Stimulated activated CD4-positive, alpha-beta T cell treated with anti-CD3 and anti-CD28 coated beads, TNF-alpha, amount 100 ng/mL, for 24 hours (primary cell): ENCODE measurements at places on chromosomes 16 and 17.

DNA sequence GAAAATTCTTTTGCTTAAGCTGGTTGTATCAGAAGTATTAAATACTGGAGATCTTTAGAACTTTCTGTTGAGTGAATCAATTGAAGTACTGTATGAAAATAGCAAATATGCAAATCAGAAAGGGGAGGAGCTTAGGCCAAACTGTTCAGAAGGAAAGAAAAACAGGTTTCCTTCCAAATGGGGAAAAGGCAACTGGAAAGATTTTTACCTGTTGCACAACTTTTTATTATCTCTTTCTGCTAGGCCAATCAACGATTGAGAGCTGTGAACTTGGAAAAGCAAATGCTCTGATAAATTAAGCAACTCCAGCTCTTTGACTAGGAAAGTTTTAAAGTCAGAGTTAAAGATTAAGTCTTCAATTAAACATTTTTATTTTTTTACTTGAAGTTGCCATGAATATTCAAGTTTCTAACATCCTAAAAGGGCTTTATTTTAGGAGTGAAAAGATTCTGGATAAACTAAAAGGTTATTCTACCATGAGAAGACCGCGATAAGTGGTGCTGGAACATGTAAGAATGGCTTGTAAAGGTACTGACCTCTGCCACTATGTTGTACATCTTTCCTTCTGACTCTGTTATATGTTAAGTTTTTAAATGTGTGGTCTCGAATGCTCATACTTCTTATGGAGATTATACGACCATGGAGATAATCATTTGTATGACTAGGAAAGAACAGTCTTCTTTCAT lies 16.5 kb downstream of the DCUN1D3 start:
- no peak for DNase-seq

GRCh38 chr17:1914661-1915083 lies 84.9 kb downstream of the RPA1 start:
- no peak for DNase-seq

DNA sequence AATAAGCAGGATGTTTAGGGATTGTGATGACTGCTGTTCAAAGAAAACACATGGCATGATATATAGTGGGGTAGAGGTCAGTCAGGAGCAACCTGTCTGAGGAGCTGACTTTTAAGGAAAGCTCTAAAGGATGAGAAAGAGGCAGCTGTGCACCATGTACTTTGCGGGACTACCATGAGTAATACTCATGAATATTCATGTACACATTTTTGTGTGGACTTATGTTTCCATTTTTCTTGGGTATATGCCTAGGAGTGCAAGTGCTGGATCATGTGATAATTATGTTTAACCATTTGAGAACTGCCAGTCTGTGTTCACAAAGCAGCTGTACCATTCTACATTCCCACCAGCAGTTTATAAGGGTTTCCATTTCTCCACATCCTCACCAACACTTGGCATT lies 35.8 kb downstream of the BEAN1 start:
- no peak for DNase-seq

DNA sequence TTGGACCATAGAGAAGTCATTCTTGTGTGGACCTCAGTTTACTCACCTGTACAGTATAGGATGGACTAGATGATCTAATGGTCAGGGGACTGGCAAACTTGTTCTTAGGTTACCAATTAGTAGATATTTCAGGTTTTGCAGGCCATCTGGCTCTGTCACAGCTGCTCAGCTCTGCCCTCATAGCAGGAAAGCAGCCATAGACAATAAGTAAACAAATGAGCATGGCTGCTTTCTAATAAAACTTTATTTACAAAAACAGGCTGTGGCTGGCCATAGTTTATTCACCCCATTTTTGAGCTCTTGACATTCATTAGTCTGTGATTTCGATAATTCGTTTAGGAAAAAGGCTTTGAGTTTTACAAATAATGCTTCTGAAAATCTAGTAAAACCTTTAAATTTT lies 12.7 kb downstream of the BPTF start:
- no peak for DNase-seq

DNA sequence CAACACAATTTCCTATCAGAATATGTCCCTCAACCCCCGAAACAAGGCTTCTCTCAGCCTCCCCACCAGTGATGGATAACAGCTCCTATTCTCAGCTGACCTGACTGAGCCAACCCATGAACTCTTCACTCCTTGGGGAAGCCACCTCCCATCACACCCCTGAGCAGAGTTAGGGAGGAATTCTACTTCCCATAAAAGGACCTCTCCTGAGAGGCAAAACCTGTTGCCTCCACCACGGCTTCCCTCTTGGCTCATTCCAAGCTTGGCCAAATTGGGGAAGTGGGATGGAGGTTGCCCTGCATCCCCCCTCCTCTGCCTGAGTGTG lies 5.7 kb upstream of the RASL10B start:
- no peak for DNase-seq

- DNase-seq = no peak
These were observed 2.9 kb downstream of the ORAI3 start for GRCh38 chr16:30951750-30952149.

DNA sequence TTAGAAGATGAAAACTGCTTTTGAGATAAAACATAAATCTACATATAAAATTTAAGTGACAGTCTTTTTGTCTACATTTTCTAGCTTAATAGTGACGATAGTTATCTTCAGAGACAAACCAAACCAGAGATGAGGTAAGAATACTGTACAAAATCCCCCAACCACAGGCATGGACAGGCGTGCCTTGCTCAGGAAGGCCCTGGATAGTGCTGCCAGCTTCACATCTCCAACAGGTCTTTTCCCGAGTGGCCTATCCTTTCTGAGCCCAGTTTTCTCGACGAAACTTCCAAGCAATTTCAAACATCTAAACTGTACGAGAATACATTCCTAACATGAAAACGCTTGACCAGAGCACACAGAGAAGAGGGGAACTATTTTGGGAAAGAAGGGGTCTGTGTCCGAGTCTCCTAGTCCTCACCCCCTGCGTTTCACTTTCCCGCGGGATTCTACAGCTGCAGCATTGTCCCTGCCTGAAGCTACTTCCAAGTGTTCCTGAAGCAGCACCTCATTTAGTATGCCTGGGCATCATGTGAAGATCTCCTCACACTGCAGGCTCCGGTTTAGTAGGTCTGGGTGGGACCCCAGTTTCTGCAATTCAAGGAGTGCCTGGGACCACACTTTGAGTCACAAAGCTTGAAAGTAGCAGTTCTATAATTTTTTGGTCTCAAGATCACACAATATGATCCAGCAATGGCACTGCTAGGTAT lies 37.8 kb downstream of the GNA13 start:
- no peak for DNase-seq

DNA sequence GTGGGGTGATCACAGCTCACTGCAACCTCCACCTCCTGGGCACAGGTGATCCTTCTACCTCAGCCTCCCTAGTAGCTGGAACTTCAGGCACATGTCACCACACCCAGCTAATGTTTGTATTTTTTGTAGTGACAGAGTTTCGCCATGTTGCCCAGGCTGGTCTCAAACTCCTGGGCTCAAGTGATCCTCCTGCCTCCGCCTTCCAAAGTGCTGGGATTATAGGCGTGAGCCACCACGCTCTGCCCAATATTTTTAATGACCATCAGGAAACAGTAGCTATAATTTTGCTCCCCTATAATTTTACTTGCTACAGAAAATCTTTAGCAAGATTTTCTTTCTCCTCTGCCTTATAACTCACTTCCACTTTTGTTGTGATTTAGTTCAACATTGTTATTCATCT lies 29.7 kb upstream of the APPBP2 start:
- no peak for DNase-seq

- DNase-seq = no peak
These were observed 436.7 kb downstream of the MAF start for GRCh38 chr16:79163691-79164387.

GRCh38 chr17:44556832-44557606 lies at the start of gene FZD2:
Gene FZD2 (plus strand): TSS chr17:44557484. CDS start chr17:44557689, 205 bp downstream.
- DNase-seq = no peak

DNA sequence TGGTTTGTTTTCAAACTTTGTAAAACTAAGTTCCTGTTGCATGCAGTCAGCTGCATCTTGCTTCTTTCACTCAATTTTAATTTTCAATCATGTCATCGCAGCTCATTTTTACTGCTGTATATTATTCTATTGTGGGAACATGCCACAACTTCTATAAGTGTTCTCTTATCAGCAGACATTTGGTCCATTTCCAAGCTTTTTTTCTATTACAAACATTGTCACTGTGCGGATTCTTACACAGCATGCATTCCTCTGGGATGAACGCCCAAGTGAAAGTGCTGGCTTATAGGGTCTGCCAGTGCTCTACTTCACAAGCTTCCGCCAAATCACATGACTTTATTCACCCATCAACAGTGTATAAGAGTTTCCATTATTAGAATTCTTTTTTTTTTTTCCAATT lies 22.7 kb downstream of the GINS3 start:
- DNase-seq = no peak

DNA sequence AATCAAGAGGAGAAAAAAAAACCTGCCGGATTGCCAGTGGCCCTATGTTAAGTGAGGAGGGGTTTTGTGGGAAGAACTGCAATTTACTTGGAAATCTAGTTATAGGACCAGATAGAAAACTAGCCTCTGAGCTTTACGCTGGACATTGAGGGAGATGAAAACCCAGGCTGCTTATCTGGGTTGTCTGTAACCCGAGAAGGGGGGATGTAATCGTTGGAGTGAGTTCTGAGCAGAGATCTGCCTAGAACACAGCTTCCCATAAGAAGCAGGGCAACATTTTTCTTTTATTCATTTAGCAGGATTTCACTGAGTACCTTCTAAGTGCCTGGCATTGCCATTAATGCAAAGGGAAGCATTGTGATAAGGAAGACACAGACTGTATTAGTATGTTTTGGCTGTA lies 70.6 kb downstream of the KATNIP start:
- no peak for DNase-seq

GRCh38 chr16:30457743-30458560 lies 12.3 kb upstream of the SEPHS2 start:
- no peak for DNase-seq

GRCh38 chr16:21704733-21705132 lies 41.0 kb downstream of the OTOA start:
- no peak for DNase-seq

DNA sequence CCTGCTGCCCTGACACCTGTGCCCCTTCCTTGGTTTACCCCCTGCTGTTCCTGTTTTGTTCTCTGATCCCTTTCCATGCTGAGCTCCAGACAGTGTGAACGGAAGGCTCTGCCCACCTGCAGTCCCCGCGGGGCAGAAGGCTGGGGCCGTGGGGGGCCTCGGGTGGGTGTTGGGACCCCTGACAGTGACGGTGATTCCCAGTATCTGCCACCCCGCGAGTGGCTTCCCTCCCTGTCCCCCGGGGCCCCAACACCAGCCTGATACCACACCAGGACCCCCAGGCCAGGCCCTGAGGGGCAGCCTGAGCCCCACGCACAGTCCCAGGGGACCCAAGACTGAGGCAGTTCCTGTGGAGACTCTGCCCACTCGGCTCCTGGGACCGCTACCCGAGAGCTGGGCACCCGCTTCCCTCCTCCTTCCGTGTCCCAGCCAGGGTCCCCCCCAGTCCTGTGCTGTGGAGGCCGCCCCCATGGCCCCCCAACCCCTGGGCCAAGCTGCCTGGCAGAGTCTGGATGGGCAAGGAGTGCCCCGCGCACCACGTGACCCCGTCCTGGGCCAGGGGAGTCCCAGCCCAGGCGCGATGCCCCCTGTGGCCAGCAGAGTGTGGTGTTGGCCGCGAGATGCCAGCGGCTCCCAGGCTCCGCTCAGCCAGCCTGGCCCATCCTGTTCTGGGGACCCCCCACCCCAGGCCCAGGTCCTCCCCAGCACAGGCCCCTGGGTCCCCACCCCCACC lies 10.0 kb upstream of the C1QTNF8 start:
- peak; percentile 7 for DNase-seq

GRCh38 chr17:61398721-61399130 lies 917 bp upstream of the TBX2 start:
- DNase-seq = no peak

DNA sequence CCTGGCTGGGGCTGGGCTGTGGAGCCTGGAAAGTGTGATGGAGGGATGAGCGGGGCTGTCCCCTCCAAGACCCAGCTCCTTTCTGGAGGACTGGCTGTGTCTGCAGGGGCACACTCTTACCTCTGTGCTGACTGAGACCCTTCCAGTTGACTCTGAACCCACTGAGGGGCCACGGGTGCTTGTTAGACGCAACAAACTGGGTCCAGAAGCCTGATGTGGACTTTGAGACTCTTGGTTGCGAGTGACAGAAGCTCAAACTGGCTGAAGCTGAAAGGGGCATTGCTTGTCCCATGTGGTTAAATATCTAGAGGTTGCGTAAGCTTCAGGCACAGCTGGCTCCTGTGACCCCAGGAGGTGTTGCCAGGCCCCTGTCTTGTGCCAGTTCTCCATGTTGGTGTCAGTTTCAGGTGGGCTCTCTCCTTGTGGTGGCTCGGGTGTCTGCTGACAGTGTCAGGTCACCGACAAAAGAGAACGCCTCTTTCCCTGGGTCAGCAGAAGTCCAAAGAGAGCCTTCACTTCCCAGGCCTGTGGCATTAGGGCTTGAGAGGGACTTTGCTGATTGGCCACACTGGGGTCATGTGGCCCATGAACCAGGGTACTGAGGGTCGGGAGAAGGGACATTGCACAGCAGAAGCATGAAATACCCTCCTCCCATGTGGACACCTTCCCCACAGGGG lies 16.7 kb downstream of the ADCY7 start:
- no peak for DNase-seq

GRCh38 chr17:31275116-31275515 lies 21.9 kb downstream of the OMG start:
- no peak for DNase-seq

DNA sequence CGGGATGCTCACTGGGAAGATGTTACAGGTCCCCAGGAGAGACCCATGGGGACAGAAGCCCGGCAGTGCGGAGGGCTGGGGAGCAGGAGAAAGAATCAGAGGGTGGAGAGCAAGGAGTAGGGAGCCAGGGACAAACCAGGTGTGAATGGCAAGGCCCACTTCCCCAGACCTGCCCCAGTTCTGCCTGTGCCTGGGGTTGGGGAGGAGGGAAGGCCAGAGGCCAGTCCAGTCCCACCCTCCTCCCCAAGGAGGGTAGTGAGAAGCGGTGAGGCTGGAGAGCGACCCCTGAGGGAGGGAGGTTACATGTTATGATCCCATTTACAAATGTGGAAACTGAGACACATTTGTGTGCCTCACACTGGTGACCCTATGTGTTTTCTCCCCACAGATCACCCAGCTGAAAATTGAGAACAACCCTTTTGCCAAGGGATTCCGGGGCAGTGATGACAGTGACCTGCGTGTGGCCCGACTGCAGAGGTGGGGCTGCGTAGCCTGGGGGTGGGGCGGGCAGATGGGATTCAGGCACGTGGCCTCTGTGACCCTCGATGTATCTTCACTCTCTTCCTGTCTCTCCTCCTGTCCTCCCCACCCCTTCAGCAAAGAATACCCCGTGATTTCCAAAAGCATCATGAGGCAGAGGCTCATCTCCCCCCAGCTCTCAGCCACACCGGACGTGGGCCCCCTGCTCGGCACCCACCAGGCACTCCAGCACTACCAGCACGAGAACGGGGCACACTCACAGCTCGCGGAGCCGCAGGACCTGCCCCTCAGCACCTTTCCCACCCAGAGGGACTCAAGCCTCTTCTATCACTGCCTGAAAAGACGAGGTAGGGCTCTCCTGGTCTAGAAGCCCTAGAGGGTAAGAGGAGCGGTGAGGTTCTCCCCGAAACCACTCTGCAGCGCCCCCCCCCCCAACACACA lies 27.5 kb downstream of the TBX4 start:
- DNase-seq = no peak
